ENCODE measurements at places on chromosomes 2 and 18.

DNA sequence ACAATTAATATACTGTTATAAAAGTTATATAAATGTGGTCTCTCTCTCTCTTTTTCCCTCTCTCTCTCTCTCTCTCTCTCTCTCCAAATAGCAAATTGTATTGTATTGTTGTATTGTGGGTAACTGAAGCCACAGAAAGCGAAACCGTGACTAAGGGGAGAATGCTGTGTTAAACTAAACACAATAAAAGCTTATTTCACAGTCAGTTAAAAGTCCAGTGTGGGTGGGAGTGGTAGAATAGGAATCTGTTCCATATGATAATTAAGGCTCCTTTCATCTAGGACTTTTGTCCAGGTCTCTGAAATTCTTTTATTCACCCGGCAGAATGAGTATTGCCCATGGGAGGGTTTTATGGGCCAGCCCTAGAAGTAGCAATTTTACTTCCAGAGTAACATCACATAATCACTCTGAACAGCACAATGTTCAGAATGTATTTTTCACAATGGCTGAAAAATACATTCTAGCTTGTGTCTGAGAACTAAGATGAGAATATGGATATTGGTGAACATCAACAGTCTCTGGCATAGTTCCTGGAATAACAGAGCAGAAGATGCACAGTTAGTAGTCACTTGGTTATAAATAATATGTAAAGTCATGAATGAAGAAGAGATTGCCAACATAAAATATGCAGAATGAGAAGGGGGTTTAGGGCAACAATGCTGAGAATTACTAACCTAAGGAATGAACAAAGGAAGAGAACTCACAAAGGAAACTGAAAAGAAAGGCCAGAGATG lies 399.1 kb downstream of the PLCL1 start:
- H3K27ac ChIP-seq, result peak overlapping the region; percentile 39
- DNase-seq, result no peak
- H3K4me3 ChIP-seq, result no peak overlapping the region
- no peaks in the 10 kb centered on the region for H3K4me1 ChIP-seq
- H3K36me3 ChIP-seq, result no peaks in the 10 kb centered on the region

DNA sequence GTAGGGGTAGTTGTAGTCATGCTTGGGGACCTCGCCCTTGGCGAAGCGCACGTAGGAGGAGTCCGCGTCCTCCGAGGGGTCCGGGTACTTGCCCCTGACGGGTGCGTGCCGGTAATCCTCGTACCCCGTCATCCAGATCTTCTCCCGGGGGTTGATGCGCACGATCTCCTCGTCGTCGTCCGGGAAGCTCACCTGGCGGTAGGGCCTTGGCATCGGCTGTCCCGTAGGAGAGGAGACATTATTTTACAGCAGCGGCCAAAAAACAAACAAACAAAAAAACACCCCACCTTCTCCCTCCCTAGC lies 86.3 kb downstream of the ACTR2 start:
- H3K36me3 ChIP-seq, result peaks cover 88% of the 10 kb centered on the region
- peak overlapping the region; percentile 79 for H3K27ac ChIP-seq
- no peak for DNase-seq

DNA sequence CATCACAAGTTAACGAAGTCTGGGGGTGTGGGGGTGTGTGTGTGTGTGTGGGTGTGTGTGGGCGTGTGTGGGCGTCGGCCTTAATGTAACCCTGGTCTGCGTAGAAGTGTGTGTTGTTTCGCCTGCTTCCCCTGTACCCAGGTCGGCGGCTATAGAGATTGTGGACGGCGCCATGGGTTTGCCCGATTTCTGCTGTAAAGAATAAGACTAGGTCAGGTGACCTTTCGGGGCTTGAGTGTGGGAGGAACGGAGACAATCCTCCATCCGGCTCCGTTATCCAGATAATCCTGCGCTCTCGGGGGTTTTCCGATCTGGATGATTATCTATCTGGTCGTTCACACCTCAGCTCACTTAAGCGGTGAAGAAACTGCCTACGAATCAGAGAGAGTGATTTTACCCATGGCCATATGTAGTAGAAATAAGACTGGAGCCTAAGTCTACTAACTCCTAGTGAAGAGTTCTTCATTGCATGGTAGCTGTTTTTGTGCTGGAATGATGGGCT lies 543 bp downstream of the HADHB start:
- peaks cover 8% of the 10 kb centered on the region for H3K27me3 ChIP-seq
- peak overlapping the region; percentile 99 for H3K4me3 ChIP-seq
- peaks cover 41% of the 10 kb centered on the region for H3K4me1 ChIP-seq
- H3K27ac ChIP-seq, result peak overlapping the region; percentile 100
- no peak for DNase-seq

GRCh38 chr18:48314690-48315089 lies 94.5 kb downstream of the ZBTB7C start:
- no peak overlapping the region for H3K27ac ChIP-seq
- no peak overlapping the region for H3K4me3 ChIP-seq
- peaks cover 32% of the 10 kb centered on the region for H3K27me3 ChIP-seq
- H3K36me3 ChIP-seq, result no peaks in the 10 kb centered on the region

- no peaks in the 10 kb centered on the region for H3K36me3 ChIP-seq
- no peak overlapping the region for H3K27ac ChIP-seq
- peaks cover 11% of the 10 kb centered on the region for H3K27me3 ChIP-seq
Observed at GRCh38 chr2:72084584-72084976, 63.1 kb downstream of the CYP26B1 start.

- H3K36me3 ChIP-seq, result no peaks in the 10 kb centered on the region
- H3K27me3 ChIP-seq, result no peaks in the 10 kb centered on the region
- H3K4me1 ChIP-seq, result no peaks in the 10 kb centered on the region
- H3K4me3 ChIP-seq, result no peak overlapping the region
Observed at GRCh38 chr2:44120428-44120827, 48.2 kb upstream of the PPM1B start.

- peaks cover 19% of the 10 kb centered on the region for H3K27me3 ChIP-seq
- H3K36me3 ChIP-seq, result no peaks in the 10 kb centered on the region
- H3K4me1 ChIP-seq, result peaks cover 32% of the 10 kb centered on the region
- DNase-seq, result no peak
Observed at GRCh38 chr2:235352541-235352940, 141.3 kb upstream of the AGAP1 start.

Measured in nephron progenitor cell (in vitro differentiated cells).